ENCODE measurements at places on chromosomes 6 and 20.

DNA sequence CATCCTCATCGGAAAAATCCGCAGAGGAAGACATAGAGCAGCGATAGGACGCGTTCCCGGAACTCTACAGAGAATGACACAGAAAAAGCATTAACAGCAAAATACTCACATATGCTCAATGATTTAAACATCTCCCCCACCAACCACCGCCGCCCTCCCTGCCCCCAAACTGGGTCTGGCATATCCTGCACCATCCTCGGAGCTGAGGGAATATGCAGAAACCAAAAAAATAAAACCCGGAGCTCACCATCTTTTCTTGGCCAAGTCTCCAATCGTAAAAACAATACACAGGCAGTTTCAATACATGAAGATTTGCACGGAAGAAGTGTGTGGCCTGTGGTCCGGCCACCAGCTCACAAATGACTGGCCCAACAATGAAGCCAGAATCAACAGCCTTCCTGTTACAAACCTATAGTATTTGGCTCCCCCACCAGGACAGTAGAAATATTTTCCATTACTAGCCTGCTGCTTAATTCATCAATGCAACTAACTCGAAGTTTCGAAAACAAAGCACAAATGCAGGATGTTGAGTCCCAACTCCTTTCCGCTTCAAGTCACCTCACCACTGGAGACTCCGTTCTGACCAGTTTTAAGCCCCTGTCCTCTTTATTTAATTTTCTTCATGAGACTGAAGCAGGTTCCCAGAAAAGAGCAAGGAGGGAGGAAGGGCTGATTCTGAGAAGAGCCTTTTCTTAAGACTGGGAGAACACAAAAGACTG is 103.2 kb upstream of the BEND6 start:
- no peak for DNase-seq

GRCh38 chr6:14235653-14236356 is 118.2 kb downstream of the CD83 start:
- peak; percentile 49 for DNase-seq

GRCh38 chr6:162907876-162908481 is 180.2 kb downstream of the PACRG start:
- no peak for DNase-seq

- no peak for DNase-seq
Observed at GRCh38 chr6:168368936-168369335, 49.4 kb upstream of the DACT2 start.

GRCh38 chr20:38046572-38046971 is 13.0 kb downstream of the RPRD1B start:
- no peak for DNase-seq

DNA sequence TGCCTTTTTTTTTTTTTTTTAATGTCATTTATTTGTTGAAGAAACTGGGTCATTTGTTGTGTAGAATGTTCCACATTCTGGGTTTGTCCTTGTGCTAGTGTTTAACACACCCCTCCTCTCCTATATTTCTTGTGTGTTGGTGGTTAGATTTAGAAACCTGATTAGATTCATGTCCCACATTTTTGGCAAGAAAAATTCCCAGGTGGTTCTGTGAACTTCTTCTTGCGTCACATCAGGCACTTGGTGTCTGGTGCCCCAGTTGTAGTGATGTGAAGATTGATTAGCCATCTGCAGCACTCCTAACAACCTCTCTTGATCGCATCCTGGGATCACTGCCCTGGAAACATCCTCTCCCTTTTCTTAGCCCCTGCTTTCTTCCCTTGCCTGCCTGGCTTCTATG is 7.8 kb downstream of the PIGT start:
- no peak for DNase-seq

DNA sequence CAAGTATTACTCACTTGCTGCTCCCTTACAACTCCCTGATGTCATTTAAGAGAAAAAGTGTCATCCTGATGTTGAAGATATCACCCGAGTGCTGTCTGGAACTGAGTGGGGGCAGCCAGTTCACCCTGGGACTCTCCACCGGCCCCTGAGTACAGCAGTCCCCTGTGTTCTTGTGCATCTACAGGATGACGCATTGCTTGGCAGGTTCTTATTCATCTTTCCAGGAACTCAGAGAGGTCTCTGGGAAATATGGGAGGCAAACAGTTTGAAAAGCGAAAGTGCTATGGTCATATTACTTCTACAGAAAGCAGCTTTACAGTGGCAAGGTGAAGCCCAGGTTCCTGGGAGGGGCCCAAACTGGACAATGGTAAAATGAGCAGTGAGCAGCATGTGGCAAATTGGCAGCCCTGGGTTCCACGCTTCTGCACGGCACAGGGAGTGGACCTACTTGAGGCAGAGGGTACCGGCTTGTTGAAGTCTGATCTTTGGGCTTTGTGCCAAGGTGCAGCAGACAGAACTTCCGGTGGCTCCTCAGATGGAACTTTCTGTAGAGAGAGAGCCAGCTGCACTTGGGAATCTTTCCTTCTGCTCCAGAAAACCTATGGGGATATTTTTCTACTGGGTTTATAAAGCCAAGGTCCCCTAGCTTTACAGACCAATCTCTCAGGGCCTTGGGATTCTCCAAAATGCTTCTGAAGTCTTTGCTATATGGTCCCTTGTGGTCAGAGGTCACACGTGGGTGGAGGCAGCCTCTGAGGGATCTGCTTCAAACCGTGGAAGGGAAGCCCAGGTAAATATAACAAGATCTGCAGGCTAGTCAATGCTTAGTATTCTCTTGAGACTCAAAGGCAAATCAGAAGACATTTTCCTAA is 128.3 kb downstream of the MAP3K7 start:
- no peak for DNase-seq

DNA sequence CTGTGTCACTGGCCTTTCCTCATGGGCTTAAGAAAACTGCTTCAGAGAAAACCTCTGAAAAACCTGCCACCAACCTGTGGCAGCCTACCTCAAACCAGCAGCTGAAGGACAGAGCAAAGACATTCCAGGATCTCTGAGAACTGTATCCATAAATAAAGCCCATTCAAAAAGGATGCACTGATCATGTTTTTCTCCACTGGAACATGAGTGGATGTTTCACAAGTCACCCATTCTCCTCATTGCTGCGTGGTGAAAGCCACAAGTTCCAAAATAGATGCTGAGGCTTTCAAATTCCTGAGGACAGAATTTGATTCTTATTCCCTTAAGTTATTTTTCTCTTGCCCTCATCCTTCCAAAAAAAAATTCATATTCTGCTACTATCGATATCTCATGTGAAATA is 280.6 kb downstream of the KHDC1L start:
- no peak for DNase-seq

DNA sequence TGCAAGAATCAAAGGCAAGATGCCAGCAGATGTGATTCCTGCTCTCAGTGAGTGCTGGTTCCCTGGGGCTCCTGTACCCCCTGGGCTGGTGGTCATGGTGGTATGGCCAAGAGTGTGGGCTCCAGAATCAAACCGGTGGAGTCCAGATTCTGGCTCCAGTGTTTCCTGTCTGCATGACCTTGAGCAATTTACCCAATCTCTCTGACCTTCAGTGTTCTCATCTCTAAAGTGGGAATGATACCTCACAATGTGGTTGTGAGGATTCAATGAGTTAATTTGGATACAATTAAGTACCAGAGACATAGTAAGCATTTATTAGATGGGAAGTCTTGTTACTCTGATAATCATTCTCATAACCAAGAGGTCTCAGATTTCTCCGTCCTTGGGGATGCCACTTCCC is 218.4 kb upstream of the JARID2 start:
- DNase-seq = no peak

DNA sequence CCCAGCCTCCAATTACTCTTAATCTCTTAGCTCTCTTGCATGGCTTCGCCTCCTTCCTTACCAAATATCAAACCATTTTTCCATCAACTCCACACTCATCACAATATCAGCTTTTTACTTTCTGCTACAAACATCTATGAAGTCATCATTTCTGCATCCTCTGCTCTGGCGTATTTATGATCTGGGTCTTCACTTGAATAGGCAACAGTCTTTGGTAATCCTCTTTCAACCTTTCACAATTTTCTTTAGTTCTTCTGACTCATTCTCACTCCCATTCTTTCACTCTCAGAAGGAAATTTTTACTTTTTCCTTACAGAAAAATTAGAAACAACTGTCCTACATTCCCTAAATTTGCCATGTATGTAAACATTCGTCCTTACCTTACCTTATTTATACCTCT is 522.4 kb downstream of the HDGFL1 start:
- no peak for DNase-seq

- no peak for DNase-seq
Observed at GRCh38 chr20:24574797-24575196, 105.4 kb downstream of the SYNDIG1 start.

- no peak for DNase-seq
Observed at GRCh38 chr20:47421076-47421475, 64.6 kb upstream of the ZMYND8 start.

DNA sequence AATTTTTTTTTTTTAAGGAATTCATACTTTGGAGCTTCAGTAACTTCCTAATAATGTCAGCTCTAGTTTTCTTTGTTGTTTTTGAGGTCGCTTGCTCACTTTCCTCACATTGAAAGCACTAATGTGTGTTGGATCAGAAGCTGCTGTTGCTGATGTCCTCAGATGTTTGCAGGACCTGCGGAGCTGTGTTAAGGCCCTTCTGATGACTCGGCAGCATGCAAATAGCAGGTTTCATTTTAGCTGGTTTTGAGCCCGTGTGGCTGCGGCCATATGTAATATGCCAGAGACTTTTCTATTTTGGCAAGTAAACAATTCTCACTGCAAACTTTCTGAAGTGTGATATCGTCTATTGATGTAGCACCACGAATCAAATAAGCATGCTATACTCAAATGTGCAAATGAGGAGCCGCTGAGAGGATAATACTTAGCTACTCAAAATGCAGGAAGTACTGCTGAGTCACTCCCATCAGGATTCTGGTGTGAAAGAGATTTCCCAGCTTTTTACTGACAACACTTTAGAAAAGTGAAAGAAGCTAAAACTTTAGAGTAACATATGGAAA is 187.8 kb downstream of the SASH1 start:
- no peak for DNase-seq

DNA sequence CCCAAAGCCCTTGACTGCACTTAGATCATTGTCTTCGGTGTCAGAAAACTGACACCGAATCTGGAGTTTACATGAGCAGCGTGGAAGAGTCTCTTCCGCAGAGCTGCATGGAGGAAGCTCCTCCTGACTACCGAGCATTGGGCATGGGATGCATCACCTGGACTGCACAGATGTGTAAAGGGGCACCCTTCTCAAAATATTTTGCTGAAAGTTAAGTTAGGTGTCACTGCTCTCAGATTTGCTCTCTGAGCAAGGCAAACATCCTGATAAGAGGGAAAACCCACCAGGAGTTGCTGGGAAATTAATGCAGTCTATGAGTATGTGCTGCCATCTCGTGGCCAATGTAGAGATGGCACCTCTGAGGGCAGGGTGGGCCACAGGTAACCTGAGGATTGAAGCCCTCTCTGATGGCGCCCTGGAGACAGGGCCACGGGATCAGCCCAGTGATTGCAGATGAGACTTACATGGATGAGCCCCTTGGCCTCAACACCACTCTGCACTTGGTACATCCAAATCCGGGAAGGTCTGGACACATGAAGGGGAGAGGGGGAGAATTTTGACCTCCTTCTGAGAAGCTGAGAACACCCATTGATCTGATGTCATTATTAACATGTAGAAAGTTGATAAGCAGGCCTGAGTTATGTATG is 129.9 kb downstream of the LPA start:
- no peak for DNase-seq

DNA sequence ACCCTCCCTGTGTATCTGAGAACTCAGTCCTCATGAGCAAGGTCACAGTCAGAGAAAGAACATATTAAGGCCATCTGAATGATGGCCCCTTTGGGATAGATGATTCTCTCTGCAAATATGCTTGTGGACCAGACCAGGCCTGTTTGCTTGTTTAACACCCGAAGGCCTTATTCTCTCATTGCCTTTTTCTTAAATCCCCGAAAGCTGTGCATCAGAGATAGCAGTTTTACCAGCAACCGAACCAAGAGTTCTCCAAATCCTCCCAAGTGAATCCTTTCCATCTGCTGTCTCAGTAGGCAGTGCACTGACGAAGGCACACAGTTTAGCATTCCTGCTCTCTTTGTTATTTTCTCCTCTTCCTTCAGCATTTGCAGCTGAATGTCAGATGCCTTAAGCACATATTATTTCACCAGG is 79.8 kb downstream of the TRMT6 start:
- no peak for DNase-seq

- DNase-seq = no peak
Observed at GRCh38 chr20:1332749-1333300, 3.9 kb upstream of the SDCBP2 start.

GRCh38 chr6:130602151-130602770 is 224.9 kb upstream of the SMLR1 start:
- no peak for DNase-seq

DNA sequence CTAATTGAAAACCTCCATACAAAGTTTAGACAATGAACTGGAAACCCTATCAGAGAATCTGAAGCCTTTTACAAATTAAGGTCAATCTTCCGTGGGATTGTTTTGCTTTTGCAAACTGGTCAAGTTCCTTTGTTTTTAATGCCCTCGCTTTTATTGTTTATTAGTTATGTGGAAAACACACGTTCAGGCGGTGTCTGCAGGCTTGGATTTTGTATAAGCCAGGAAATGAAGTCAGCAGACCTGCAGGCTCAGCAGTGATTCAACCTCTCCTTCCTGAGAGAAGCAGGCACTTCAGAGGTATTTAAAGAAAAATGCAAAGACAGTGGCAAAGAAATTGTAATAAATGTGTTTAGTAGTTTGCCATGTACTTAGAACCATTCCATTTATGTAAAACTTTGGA is 103.4 kb upstream of the PDE10A start:
- DNase-seq = no peak

DNA sequence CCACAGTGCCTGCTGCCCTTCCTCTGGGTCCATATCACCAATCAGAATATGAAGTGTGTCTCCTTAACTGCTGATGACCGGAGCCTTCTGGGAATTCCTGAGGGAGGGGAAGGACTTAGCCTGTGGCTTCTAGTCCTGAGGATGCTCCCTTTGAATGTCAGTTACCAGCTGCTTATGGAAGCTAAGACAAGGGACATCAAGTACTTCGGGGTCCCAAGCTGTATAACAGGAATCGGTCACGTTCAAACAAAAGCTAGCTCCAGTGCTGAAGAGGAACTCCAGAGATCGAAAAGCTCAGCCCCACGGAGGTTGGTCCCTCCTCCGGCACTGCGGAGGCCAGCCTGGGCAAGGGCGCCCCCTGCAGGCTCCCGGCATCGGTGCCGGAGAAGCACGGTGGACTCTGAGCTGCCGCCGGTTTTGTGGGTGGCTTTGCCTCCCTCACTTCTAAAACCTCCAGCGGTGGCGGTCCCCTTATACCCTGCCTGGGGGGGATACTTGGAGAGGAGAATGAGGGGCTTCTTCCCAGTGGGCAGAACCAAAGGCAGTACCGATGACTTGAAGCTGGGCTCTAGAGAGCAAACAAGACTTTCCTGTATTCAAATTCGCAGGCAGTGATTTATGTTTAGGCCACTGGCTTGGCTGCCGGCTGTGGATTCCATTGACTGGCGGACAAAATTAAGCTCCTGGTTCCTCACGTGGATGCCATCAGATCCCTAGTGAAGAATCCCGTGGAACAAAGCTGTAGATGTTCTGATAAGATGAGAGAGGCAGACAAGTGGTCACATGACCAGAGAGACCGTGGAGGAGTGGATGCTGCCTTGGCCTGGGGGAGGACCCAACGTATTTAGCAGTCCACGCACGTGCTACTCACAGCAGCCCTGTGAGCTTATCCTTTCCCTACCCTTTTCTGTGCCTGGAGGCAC is 16.2 kb upstream of the UBR2 start:
- peak; percentile 82 for DNase-seq

GRCh38 chr6:104995989-104996617 is 39.2 kb downstream of the LIN28B start:
- DNase-seq = no peak
